ENCODE measurements at places on chromosomes 5 and 9. TPM values are rescaled to one million over a fixed set of nuclear protein-coding genes. Genes with fewer than 3 reads are reported as not detected.

Gene SECISBP2
- 27.8 TPM for total RNA-seq

DNA sequence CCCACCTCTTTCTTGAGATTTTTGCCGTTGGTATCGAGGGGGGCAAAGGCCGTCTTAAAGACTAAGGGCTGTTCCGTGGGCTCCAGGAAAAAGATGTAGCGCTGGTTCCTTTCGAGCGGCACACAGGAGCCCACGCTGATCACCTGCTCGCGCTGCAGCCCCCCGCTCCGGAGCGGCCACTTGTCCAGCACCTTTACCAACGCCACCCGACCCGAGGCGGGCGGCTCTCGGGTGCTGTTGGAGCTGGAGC lies 781 bp downstream of the NRG2 start:
- DNase-seq = no peak

Gene PCDHGC5
- total RNA-seq = 1.5 TPM

Gene SLC45A2
- not detected for total RNA-seq

DNA sequence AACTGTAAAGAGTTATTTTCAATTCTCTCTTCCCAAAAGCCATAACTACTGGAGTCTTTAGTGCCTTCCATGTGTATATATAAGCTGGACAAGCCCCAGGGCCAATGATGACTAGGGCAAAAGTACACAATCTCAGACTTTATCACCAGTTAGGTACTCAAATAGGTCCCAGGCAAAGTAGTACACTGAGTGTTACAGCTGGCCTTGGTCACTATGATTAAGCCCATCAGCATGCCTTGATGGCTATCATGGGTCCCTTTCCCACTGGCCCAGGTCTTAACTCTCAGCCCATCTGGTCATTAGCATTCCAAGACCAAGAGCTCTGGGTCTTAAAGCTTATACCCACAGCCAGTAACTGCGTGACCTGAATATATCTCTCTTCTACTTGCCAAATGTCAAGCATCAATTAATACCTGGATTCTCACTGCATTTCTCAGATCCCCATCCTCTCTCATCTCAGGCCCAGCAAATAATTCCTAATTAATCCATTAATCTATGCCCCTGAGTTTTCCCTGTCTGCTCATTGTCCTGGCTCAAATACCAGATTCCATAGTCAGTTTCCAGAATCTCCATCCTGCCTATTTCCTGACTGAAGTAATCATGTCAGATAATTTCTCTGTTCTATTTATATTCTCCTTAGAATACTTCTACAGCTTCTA lies 62.3 kb downstream of the NR6A1 start:
- no peak for DNase-seq

DNA sequence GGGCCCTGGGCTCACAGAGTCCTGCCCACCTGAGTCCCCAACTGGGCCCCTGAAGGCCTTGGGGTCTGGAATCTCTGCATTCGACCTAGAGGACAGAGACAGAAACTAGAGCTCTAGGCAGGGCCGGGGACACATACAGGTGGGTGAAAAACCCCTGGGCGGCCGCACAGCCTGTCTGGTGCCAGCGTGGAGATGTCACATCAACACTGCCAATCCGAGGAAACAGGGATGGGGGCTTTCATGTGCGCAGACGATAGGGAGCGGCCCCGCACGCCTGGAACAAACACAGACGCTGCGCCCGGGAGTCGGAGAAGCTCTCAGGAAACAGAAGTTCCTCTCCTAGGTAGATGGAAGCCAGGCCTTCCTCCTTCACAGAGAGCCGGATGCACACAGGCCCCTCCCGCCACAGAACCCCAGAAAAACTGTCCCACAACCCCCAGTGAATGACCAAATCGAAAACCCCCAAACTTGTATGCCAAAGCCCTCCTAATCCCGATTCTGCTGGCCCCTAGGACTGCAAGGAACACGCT lies 1.8 kb downstream of the GRM6 start:
- DNase-seq = no peak

Gene VAV2
- total RNA-seq = 30.7 TPM

DNA sequence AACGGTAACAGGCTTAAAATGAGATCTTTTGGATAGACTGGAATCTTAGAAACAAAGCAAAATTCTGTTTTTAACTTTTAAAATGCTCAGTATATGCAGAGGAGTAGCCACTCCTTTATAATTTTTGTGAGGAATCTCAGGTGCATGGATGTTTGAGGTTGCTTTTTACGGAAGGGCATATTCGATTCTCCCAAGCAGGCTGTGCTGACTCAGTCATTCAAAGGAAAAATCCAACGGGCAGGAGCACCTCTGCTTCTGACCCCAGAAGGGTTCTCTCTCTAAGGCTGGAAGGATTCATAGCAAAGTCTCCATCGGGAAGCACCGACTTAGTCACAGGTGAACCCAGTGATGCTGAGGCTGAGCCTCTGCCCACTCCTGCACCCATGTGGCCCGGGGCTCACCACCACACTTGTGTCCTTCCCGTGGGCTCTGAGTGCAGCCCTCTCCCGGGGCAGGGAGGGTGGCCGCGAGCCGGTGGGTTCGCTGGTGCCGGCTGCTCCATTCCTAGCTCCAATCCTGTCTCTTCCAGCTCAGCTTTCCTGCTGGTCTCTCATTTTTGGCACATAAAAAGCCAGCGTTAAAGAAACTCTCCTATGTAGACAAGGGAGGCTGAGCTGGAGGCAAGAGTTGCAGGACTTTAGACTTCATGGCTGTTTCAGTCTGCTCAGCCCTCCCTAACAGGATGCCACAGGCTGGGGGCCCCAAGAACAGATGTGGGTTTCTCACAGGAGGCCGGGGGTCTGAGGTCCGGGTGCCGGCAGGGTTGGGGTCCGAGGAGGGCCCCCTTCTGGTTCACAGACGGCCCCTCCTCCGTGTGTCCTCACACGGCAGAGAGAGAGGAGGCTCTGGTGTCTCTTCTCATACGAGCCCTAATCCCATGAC lies 135.6 kb upstream of the LPCAT1 start:
- no peak for DNase-seq
